ENCODE measurements at places on chromosomes 1 and 21. TPM values are rescaled to one million over a fixed set of nuclear protein-coding genes. Genes with fewer than 3 reads are reported as not detected.

The HPCAL4 gene
- 0.15 TPM for total RNA-seq

The CSMD2 gene
- total RNA-seq, result 0.07 TPM

The NPHS2 gene
- not detected for total RNA-seq

The OR2M3 gene
- not detected for total RNA-seq

The ATPAF1 gene
- 81.2 TPM for total RNA-seq

The SAMD13 gene
- 3.1 TPM for total RNA-seq

GRCh38 chr1:229023651-229024300 lies 247.1 kb upstream of the RAB4A start:
- no peaks in the 10 kb centered on the region for H3K36me3 ChIP-seq
- H3K27me3 ChIP-seq, result no peaks in the 10 kb centered on the region
- H3K4me1 ChIP-seq, result no peaks in the 10 kb centered on the region
- no peak overlapping the region for H3K27ac ChIP-seq
- no peak overlapping the region for H3K4me3 ChIP-seq

DNA sequence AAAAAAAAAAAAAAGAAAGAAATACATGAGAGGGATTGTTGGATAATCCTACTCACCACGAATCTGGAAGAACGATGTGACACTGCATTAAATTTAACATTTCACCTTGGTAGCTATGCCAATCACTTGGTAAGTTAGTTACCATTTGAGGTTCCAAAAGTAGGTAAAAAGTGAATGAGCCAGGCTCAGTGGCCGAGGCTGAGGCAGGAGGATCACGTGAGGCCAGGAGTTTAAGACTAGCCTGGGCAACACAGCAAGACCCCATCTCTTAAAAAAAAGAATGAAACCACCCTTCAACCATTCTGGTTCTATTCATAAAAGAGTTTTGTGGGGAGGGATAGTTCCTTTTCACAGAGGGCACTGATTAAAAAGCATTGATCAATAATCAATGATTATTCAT lies 133.6 kb downstream of the ADSS2 start:
- DNase-seq, result no peak
- H3K27ac ChIP-seq, result no peak overlapping the region
- H3K4me1 ChIP-seq, result peaks cover 6% of the 10 kb centered on the region
- H3K36me3 ChIP-seq, result no peaks in the 10 kb centered on the region
- no peak overlapping the region for H3K4me3 ChIP-seq

DNA sequence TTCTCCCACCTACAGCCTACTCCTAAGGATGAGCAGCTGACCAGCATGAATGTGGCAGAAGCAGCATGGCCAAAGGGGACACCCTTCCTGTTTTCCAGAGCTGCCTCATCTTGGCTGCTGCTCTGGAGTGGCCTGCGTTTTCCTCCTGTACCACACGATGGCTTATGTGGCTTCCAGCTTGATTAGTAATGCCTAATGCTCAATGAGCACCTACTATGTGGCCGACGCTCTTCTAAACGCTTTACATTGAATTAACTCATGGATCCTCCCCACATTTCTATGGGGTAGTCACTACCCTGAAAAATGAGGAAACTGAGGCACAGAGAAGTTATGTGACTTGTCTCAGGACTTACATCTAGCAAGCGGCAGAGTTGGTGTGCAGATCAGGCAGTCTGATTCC lies 18.0 kb upstream of the SDHB start:
- H3K27me3 ChIP-seq, result no peaks in the 10 kb centered on the region
- H3K4me1 ChIP-seq, result no peaks in the 10 kb centered on the region
- H3K4me3 ChIP-seq, result no peak overlapping the region
- no peaks in the 10 kb centered on the region for H3K36me3 ChIP-seq
- no peak overlapping the region for H3K27ac ChIP-seq
- no peak for DNase-seq

DNA sequence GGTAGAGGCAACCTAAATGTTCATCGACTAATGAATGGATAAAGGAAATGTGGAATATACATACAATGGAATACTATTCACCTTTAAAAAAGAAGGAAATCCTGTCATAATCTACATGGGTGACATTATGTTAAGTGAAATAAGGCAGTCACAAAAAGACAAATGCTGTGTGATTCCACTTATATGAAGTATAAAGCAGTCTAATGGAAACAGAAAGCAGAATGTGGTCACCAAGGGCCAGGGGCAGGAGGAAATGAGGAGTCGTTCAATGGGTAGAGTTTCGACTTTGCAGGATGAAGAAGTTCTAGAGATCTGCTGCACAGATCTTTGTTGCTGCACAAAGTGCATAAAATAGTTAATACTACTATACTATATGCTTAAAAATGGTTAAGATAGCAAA lies 7.8 kb downstream of the DIPK1A start:
- H3K36me3 ChIP-seq, result no peaks in the 10 kb centered on the region
- no peaks in the 10 kb centered on the region for H3K27me3 ChIP-seq
- no peak overlapping the region for H3K27ac ChIP-seq
- H3K4me1 ChIP-seq, result peaks cover 33% of the 10 kb centered on the region
- no peak overlapping the region for H3K4me3 ChIP-seq

DNA sequence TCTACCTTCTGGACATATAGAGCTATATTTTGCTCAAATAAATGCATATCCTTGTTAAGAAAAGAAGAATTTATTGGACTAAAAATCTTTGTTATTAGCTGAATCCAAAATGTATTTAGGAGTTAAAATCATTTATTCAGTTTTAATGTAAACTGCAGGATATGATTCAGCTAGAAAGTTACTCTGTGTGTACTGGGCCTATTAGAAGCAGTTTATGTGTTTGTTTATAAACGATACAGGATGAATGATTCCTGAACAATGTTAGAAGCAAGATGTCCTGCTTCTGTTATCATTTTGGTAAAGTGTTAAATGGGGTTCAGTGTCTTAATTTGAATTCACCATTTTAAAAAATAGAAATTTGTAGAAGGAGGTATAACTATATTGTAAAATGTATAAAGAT lies 549.2 kb upstream of the ZRANB2 start:
- no peaks in the 10 kb centered on the region for H3K36me3 ChIP-seq
- no peak overlapping the region for H3K4me3 ChIP-seq
- no peaks in the 10 kb centered on the region for H3K4me1 ChIP-seq
- no peak for DNase-seq
- no peaks in the 10 kb centered on the region for H3K27me3 ChIP-seq
- H3K27ac ChIP-seq, result no peak overlapping the region

GRCh38 chr1:187977298-187977697 lies 1148.5 kb downstream of the PLA2G4A start:
- H3K4me3 ChIP-seq, result no peak overlapping the region
- no peak for DNase-seq
- H3K4me1 ChIP-seq, result no peaks in the 10 kb centered on the region
- H3K27me3 ChIP-seq, result no peaks in the 10 kb centered on the region
- no peaks in the 10 kb centered on the region for H3K36me3 ChIP-seq

GRCh38 chr1:229221106-229222019 lies 49.5 kb upstream of the RAB4A start:
- no peaks in the 10 kb centered on the region for H3K4me1 ChIP-seq
- no peaks in the 10 kb centered on the region for H3K27me3 ChIP-seq
- no peak overlapping the region for H3K4me3 ChIP-seq
- H3K36me3 ChIP-seq, result no peaks in the 10 kb centered on the region
- H3K27ac ChIP-seq, result no peak overlapping the region
- DNase-seq, result no peak

- peaks cover 34% of the 10 kb centered on the region for H3K4me1 ChIP-seq
- no peak overlapping the region for H3K27ac ChIP-seq
- no peak overlapping the region for H3K4me3 ChIP-seq
- no peaks in the 10 kb centered on the region for H3K36me3 ChIP-seq
- no peak for DNase-seq
Measured at GRCh38 chr1:30885570-30886522, 22.7 kb downstream of the SDC3 start.

GRCh38 chr1:155553349-155553748 lies 9.3 kb downstream of the ASH1L start:
- H3K36me3 ChIP-seq, result peaks cover 29% of the 10 kb centered on the region
- no peak overlapping the region for H3K27ac ChIP-seq
- H3K27me3 ChIP-seq, result no peaks in the 10 kb centered on the region
- peaks cover 14% of the 10 kb centered on the region for H3K4me1 ChIP-seq
- H3K4me3 ChIP-seq, result no peak overlapping the region
- DNase-seq, result no peak
